Suppressor macrophage treated with lipopolysaccharide for 4 hours (primary cell): ENCODE measurements at places on chromosomes 5 and 9.

- no peak for DNase-seq
Measured at GRCh38 chr9:112015149-112015548, 118.5 kb downstream of the UGCG start.

DNA sequence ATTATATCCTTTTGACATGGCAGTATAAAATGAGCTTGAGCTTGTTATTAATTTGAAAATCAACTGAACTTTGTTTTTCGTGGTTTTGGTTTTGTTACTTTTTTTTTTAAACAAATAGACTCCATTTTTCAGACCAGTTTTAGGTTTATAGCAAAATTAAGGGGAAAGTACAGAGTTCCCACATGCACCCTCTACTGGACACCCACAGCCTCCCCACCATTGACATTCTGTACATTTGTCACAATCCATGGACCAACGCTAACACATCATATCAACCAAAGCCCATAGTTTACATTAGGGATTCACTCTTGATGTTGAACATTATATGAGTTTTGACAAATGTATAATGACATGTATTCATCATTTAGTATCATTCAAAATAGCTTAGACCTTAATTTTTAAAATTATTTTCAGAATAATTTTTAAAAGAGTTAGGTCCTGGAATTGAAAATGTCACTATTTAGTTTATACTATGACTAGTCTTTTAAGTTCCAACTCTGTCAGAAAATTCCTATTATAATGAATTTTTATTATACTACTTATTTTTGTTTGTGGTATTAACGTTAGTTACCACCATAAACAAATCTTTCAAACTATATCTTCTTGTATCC, 35.3 kb upstream of the JMY start:
- peak; percentile 14 for DNase-seq

DNA sequence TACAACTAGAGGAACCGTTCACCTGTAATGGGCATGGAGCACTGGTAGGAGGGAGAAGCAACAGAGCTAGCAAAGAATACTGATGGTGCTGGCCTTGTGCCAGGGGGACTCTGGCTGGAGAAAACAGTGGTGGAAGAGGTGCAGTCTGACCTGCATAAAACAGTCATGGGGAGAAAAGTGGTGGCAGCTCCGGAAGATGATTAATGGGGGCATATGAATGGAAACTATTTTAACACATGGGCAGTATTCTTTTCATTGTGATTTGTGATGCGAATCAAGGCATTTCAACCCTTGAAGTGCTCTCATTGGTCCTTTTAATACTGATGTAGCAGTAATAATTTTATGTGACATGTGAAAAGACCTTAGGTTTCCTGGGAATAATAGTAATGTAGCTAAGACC, 219.6 kb downstream of the ADAMTS6 start:
- DNase-seq: no peak

- DNase-seq: no peak
Measured at GRCh38 chr9:7790022-7790818, 9.4 kb downstream of the DMAC1 start.

- peak; percentile 20 for DNase-seq
Measured at GRCh38 chr5:142065273-142065672, 43.3 kb upstream of the NDFIP1 start.

GRCh38 chr9:136940526-136941230, 3.9 kb downstream of the FBXW5 start:
- no peak for DNase-seq

GRCh38 chr5:172413601-172414171, 40.6 kb downstream of the SH3PXD2B start:
- DNase-seq: no peak

- peak; percentile 88 for DNase-seq
Measured at GRCh38 chr5:56269216-56269927, 36.2 kb upstream of the ANKRD55 start.

DNA sequence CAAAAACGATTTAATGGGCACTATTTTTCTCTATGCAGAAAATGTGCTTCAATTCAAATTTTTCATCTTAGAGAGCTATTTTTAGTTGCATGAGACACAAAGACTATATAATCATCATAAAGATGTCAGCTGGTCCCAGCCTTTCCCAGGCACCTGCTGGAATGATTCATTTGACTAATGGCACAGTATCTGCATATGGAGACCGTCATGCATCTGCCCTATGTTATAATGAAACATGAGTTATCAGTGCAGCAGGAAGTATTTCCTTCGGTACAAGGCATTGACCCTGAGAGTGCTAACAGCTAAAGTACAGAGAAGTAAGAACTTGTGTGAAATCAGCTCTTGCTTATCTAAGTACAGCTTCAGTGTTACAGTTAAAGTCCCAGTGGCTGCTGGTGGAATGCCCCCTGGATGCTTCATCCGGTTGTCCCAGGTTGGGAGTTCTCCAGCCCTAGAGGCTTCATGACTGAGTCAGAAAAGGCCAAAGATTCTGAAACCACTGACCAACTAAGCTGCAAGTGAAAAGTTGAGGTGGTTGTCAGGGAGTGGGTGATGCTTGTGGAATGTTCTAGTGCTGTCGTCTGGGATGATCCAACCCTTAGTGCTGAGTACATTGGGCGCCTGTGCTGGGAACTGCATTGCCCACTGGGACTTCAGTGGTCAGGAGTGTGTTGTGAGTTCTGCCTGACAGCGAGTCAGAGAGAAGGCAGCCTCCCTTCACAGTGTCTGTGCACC, 57.2 kb downstream of the MTRR start:
- DNase-seq: no peak

- peak; percentile 75 for DNase-seq
Measured at GRCh38 chr5:80466669-80467485, 21.0 kb upstream of the FAM151B start.

- DNase-seq: peak; percentile 31
Measured at GRCh38 chr5:56161439-56161823, 71.7 kb downstream of the ANKRD55 start.

GRCh38 chr5:139822553-139823425, 27.2 kb downstream of the PSD2 start:
- DNase-seq: no peak

DNA sequence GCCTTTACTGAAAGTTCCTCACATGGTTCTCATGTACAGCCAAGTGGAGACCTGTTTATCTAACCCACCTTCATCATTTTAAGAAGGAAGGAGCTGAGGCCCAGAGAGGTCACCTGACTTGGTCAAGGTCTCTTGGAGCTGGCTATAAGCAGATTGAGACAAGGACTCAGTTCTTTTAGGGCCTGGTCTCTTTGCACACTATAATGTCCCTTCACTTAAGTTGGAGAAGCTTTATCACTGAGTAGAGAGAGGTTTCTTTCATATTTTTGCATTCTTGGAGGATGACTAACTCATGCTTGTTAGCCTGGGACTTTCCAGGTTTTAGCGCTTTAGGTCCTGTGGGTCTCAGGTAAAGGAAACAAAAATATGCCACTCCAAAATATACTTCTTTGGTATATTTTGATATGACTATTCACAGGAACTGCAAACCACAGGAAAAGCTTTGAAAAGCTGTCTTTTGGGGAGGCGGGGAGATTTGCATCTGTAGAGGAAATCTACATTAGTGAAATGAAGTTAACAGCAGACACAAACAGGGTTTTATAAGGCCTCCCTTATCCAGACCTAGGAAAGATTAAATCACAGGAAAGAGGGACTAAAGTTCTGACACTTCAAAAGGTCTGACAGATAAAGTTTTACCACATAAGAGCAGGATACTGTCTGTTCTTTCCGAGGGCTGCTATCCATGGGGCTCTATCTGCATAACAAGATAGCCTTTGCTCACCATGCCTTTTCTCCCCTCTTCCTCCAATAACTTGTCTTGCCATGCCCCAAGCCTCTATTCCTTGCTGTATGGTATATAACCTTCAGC, 95.8 kb upstream of the ANKRD55 start:
- no peak for DNase-seq

GRCh38 chr5:57259704-57260103, 85.8 kb downstream of the GPBP1 start:
- no peak for DNase-seq

- no peak for DNase-seq
Measured at GRCh38 chr5:138998521-138998920, 123.4 kb upstream of the LRRTM2 start.

GRCh38 chr5:149166591-149167100, 25.4 kb downstream of the ABLIM3 start:
- no peak for DNase-seq

DNA sequence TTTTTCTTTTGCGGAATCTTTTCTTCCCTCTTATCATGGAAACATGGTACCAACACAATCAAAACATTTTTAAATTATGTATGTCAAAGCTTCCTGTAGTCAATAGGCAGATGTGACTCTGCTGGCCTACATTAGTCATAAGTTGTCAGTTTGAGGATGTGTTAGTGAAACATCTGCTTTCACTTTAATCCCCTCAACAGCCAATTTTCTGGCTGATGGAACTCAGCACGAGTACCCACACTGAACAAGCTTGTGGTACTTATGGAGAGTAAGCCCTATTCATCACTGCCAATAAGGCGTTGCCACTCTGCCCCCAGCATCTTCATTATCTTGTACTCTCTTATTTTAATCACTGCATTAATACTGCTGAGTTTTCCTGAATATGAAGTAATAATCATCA, 1034.4 kb downstream of the CDH9 start:
- no peak for DNase-seq

DNA sequence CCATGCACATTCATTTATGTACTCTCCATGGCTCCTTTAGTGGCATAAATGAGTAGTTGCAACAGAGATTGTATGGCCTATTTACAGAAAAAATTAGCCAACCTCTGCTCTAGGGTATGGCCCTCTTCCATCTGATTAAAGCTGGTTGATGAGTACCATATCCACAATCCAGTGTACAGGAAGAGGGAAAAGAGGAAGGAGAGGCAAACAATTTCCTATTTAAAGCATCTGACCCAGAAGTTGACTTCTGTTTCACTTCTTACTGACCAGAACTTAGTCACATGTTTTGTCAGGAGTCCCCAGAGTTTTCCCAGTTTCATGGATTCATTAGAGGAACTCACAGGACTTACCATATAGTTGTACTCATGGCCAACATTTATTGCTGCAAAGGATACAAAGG, 68.6 kb upstream of the STARD4 start:
- DNase-seq: peak; percentile 91

GRCh38 chr5:150227606-150228273, 37.9 kb downstream of the SLC6A7 start:
- DNase-seq: peak; percentile 80

- no peak for DNase-seq
Measured at GRCh38 chr5:139194486-139194885, 3.7 kb downstream of the SIL1 start.

GRCh38 chr5:119313658-119314605, 41.9 kb upstream of the TNFAIP8 start:
- DNase-seq: no peak

- no peak for DNase-seq
Measured at GRCh38 chr5:33257807-33258429, 182.8 kb upstream of the TARS1 start.

DNA sequence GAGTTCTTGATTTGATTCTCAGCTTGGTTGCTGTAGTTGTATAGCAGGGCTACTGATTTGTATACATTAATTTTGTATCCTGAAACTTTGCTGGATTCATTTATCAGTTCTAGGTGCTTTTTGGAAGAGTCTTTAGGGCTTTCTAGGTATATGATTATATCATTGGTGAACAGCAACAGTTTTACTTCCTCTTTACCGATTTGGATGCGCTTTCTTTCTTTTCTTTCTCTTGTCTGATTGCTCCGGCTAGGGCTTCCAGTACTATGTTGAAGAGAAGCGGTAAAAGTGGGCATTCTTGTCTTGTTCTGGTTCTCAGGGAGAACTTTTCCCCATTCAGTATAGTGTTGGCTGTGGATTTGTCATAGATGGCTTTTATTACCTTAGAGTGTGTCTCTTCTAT, 158.9 kb downstream of the SAXO1 start:
- DNase-seq: no peak

DNA sequence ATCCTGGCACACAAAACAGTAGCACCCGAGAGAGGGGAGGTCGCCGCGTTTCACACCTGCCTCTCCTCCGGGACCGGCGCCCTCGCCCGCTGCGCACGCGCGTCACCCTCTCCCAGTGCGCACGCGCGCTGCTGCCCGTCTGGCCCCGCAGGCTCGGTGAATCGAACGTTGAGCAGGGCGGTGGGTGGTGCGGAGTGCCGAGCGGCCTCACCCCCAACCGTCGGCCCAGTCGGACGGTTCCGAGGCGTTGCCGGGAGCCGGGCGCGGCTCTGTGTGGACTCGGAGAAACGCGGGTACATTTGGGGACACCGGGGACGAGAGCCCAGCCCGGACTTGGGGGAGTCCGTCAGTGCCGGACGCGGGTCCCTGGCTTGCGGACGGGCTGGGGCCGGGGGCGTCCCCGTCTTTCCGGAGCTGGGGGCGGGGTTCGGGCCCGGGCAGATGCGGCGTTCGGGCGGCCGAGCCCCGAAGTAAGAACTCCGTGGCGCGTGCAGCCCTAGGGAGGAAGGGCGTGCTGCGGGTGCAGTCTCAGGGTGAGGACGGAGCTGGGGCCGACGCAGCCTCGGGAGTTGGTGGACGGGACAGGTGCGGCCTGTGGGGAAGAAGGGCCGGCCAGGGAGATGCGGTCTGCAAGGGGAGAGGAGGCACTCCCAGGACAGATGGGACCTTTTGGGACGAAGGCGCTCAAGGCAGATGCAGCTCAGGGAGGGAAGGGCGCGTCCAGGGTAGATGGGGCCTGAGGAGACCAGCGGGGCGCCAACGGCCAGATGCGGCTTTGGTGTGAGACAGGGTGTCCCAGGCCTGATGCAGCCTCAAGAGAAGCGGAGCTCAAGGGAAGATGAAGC, at the start of gene POMT1:
Gene POMT1, plus strand, starts transcription at position 138 of the 845 bp plus-strand sequence. CDS start 1,301 bp downstream, outside the sequence.
- DNase-seq: peak; percentile 92

- no peak for DNase-seq
Measured at GRCh38 chr9:101354765-101355708, 29.8 kb downstream of the BAAT start.

DNA sequence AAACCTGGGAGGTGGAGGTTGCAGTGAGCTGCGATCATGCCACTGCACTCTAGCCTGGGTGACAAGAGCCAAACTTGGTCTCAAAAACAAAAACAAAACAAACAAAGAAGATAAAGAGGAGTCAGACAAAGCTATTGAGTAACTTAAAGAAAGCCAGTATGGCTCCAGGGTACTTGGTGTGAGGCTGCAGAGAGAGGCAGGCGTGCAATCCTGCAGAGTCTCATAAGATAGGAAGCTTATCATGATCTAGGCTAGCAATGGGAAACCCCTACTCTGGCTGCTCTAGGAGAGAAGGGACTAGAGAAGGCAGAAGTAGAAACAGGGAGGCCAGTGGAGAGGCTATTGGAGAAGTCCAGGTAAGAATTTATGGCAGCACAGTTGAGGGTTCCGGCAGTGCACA, 42.0 kb downstream of the ARRDC3 start:
- no peak for DNase-seq

DNA sequence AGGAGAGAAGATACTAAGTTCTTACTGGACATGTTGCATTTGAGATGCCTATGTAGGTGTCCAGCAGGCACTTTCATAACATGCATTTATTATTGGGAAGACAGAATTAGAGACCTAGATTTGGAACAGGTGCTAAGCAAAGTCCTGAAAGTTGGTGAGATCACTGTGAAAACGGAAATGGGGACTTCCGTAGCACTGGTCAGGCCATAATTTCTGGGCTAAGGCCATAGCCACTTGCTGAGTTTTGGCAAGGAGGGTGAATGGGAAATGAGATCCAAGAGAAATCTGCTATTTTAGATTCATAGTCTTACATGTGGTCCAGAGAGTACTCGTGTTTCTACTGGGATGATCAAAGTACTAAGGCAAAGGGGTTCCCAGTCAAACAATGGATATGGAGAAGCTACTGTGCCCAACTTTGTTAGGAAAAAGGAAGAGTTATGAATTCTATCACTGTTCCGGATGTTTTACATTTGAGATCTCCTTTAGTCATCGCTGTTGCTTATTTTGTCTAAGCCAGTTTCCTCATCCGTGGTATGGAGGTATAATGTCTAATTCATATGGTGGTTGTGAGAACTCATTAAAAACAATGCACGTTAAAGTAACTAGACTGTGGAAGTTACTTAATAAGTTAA, 33.4 kb downstream of the TEK start:
- no peak for DNase-seq

GRCh38 chr5:64207978-64208377, 42.3 kb downstream of the RNF180 start:
- DNase-seq: peak; percentile 14
